Fibroblast of skin of scalp (primary cell): ENCODE measurements at places on chromosomes 7 and 10.

- peak; percentile 75 for DNase-seq
Observed at GRCh38 chr7:134480730-134481129, 21.8 kb upstream of the AKR1B1 start.

GRCh38 chr7:47600199-47601118, 18.5 kb upstream of the TNS3 start:
- peak; percentile 71 for DNase-seq

GRCh38 chr7:27095050-27095896, 527 bp downstream of the HOXA1 start:
- no peak for DNase-seq

- DNase-seq = peak; percentile 79
Observed at GRCh38 chr7:147911201-147911601, 679.4 kb upstream of the C7orf33 start.

DNA sequence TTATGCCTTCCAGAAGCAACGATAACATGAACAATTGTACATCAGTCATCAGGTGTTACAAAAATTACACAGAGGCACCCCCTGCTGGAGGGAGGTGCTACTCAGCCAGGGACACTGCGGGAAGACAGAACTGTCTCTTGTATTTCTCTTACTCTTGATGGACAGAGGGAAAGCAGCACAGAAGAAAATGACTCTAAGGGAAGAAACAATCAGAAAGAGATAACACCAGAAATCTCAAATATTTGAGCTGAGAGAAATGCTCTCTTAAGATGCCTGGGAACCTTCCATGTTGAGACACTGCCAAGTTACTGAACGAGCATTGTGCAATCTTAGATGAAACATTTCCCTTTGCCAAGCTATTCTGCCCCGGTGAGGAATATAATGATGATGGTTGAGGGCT, 227.6 kb upstream of the NPSR1 start:
- peak; percentile 51 for DNase-seq

- DNase-seq = no peak
Observed at GRCh38 chr7:141709318-141709717, 1.2 kb downstream of the WEE2 start.

- peak; percentile 19 for DNase-seq
Observed at GRCh38 chr10:34491678-34492077, 323.4 kb downstream of the PARD3 start.
